ENCODE measurements at places on chromosomes 5 and 9. TPM values are rescaled to one million over a fixed set of nuclear protein-coding genes. Genes with fewer than 3 reads are reported as not detected.

SLC6A7 gene
- polyA plus RNA-seq: 0.06 TPM

DNA sequence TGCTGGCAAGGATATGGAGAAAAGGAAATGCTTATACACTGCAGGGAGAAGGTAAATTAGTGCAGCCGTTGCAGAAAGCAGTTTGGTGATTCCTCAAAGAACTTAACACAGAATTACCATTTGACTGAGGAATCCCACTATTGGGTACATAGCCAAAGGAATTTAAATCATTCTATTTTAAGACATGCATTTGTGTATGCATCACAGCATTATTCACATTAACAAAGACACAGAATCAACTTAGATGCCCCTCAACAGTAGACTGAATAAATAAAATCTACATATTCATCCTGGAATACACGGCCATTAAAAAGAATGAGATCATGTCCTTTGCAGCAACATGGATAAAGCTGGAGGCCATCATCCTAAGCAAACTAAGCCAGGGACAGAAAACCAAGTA, 510.1 kb upstream of the CDH9 start:
- no peak for DNase-seq

- no peak for DNase-seq
Observed at GRCh38 chr5:108560166-108560565, 178.3 kb upstream of the FBXL17 start.

- no peak for DNase-seq
Observed at GRCh38 chr5:179324760-179325295, 20.4 kb downstream of the ADAMTS2 start.

DNA sequence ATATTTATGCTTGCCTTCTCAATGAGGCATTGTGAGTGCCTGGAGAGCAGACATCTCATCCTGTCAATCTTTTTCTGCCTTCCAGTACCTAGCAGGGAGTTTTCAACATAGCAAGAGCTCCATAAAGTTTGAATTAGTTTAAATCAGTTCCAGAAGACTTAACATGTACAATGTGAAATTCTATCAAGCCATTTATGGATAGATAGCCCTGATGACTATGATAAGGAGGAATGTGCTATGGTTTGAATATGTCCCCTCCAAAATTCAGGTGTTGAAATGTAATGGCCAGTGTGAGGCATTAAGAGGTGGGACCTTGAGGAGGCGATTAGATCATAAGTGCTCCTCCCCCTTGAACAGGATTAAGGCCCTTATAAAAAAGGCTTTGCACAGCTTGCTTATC, 306.9 kb upstream of the SMARCA2 start:
- DNase-seq: no peak

DNA sequence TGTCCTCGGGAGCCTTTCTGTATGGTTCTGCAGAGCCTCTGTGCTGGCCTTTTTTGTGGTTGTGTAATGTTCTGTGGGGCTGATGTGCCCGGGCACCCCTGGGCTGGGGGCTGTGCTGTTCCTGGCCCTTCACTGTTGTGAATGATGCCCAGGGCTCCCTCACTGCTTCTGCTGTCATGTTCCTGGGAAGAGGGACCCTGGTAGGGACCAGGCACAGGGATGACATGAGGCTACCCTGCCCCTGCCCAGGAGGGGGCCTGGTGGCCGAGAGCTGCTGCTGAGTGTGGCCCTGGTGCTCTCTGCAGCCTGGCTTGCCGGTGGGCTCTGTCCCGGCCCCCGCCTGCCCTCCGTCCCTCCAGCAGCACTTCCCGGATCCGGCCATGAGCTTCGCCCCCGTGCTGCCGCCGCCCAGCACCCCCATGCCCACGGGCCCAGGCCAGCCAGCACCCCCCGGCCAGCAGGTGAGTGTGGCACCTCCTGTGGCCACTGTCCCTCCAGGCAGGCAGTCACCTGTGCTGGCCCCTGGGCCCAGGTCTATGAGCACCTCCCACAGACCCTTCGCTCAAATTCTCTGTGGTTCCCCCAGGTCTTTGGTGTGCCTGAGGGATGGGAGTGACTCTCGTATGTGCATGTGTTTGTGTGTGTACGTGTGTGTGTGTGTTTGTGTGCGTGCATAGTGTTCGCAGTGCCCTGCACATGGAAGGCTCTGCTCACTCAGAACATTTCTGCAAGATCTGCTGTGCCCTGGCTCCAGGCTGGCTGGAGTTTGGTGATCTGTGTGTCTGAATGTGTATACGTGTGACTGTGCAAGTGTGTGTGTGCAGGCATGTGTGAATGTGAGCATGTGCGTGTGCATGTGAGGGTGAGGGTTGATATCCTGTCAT, 72.3 kb downstream of the WNK2 start:
- no peak for DNase-seq

GRCh38 chr5:146827901-146828300, 50.7 kb downstream of the PPP2R2B start:
- no peak for DNase-seq

HMCN2 gene
- polyA plus RNA-seq: 0.83 TPM

DNA sequence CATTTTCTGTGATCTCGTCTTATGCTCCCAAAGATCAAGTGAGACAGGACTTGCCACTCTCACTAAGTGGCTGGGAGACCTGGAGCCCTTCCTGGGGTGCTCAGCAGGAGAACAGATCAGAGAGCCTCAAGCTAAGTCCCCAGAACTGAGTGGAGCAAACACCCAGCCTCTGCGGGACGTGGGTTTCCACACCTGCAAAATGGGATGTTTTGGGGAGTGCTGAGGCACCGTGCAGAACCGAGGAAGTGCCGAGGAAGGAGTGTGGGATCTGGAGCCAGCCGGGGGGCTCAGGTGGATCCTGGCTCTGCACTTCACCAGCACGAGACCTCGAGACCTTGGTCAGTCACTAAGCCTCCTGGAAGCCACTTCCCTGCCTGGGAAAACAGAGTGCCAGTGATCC, 166.0 kb downstream of the DAB2IP start:
- no peak for DNase-seq

LRRC19 gene
- 13.4 TPM for polyA plus RNA-seq

DNA sequence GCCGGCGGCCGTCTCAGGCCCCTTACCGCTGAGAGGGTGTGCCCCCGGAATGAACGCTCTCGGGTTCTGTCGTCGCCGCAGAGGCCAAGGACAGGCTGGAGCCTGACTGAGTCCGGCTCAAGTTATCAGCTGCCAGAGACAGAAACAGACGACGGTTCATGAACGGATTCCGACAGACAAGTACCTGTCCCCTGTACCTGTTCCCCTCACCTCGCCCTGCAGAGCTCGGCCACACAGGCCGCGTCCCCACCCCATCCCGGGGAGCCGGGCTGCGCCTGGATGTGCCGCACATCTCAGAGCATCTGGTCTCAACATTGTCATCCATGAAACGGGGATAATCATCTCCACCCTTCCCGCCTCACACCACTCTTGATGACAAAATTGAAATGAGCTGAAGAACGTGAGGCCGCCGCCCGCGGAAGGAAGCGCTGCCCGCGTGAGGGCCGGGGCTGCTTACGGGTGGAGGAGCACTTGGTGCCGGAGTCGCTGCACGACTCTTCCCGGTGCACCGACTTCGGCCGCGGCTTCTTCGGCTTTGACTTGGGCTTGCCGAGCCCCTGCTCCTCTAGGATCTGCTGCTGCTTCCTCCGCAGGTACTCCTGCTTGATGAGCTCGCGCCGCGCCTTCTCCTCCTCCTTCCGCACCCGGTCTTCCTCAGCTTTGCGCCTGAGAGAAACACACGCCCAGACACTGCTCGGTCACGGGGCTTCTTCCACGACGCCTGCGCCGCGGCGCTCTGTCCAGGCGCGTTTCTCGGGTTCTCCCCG, 89.2 kb downstream of the CAMSAP1 start:
- no peak for DNase-seq

WHRN gene
- 6.8 TPM for polyA plus RNA-seq

GRCh38 chr9:4799775-4800174, 7.0 kb downstream of the RCL1 start:
- no peak for DNase-seq

PCDHB13 gene
- 5.6 TPM for polyA plus RNA-seq

DNA sequence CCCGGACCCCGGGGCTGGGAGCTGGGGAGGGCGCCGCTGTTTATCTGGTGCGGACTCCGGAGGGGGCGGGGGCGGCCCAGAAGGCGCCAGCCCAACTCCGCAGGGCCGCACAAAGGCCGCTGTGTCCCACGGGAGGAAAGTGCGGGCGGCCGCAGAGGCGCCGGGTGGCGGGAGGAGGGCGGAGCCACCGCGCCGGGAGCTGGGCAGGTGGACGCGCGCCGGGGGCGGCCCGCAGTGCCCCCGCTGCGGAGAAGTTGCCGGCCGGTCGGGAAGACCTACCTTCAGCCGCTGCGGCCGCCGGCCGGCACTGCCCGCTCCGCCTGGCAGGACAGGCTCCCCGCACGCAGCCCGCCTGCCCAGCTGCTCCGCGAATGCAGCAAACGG, 43.6 kb downstream of the NACC2 start:
- no peak for DNase-seq

PPP1R26 gene
- polyA plus RNA-seq: 31.0 TPM

DEPDC1B gene
- polyA plus RNA-seq: 31.0 TPM

GRCh38 chr5:78925129-78925876, 59.8 kb downstream of the ARSB start:
- no peak for DNase-seq

SREK1IP1 gene
- polyA plus RNA-seq: 24.3 TPM

DNA sequence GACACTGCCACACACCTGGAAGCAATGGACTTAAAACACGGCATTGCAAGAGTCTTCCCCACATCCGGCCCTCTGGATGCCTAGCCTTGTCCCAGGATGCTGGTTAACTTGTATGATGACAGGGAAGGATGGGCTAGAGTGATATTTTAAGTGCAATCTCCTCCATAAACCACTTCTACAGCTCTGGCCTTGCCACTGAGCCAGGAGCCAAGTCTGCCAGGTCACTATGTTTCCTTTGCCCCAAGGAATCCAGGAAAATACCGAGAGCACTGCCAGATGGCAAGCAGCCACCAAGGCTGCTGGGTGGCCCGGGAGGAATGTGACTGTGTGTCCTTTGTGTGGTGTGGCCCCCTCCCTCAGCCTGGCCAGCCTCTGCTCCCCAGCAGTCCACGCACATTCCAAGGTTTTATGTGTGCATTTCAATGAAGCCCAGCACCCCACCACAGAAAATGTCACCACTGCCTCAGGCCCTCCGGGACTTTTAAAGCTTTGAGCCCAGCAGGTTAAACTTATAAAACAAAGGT, 106.0 kb downstream of the FRMD3 start:
- DNase-seq: no peak

DNA sequence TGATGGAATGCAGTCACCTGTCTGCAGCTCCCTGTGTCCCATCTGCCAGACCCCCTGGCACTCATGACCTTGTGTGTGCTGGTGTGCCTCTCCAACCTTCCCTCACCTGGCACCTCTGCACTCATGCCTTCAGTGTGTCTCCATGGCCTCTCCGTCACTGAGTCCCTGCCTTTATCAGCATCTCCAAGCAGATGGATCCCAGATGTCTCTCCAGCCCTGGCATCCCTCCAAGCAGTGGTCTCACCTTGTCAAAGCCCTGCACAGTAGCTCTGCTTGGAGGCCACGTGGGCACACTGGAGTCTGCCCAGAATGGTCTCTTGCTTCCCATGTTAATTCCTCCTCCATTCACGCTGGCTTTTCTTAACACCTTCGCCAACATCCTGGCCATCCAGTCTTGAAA, 84.8 kb downstream of the DAP start:
- no peak for DNase-seq

AMBP gene
- 1.7 TPM for polyA plus RNA-seq

DNA sequence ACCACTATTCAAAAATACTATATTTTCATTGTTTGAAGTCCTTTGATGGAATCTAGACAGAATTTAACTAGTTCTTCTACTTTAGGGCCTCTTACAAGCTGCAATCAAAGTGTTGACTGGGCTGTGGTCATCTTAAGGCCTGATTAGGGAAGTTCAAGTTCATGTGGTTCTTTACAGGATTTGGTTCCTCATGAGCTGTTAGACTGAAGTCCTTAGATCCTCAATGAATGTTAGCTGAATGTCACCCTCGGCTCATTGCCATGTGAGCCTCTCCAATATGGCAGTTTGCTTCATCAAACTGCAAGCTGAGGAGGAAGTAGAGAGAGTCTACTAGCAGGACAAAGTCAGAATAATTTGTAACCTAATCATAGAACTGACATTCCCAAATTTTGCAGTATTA, 135.1 kb downstream of the CSNK1G3 start:
- no peak for DNase-seq

- DNase-seq: no peak
Observed at GRCh38 chr5:146474065-146474464, 26.9 kb downstream of the TCERG1 start.

GRXCR2 gene
- polyA plus RNA-seq: not detected

ARL14EPL gene
- not detected for polyA plus RNA-seq

GRCh38 chr5:53820119-53820801, 259.8 kb downstream of the NDUFS4 start:
- DNase-seq: no peak

DNA sequence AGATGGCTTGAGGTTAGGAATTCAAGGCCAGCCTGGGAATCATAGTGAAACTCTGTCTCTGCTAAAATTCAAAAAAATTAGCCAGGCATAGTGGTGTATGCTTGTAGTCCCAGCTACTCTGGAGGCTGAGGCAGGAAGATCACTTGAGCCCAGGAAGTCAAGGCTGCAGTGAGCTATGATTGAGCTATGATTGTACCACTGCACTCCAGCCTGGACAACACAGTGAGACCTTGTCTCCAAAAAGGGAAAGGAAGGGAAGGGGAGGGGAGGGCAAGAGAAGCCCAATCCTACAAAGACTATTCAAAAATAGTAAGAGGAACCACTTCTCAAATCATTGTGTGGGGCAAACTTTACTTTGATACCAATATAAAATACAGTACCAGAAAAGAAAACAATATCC, 11.2 kb downstream of the SEMA4D start:
- DNase-seq: no peak

SLC25A2 gene
- polyA plus RNA-seq: not detected

DNA sequence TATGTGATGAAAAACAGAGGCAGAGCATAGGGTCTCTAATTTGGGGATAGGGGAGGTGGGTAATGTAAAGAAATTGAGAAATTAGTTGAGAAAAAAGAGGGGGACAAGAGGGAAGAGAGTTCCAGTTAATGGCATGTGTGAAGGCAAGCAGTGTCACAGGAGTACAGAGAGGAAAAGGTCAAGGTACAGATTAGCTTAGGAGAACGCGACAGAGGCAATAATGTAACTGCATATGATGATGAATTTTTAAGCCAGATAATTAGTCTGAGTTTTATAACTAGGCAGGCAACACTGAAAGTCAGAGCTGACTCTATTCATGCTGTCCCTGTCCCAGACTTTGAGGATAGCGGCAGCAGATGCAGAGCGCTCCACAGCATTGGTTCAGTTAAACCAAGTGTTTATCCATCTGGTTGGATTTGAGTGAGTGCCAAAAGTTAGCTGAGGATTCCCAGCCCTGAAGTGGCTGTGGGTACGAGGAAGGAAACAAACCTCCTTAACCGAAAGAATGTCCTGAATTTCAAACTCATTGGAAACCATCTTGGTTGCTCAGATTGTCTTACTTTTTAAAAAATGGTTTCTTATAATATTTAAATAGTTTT, 315.2 kb downstream of the ARHGAP26 start:
- DNase-seq: no peak

DNA sequence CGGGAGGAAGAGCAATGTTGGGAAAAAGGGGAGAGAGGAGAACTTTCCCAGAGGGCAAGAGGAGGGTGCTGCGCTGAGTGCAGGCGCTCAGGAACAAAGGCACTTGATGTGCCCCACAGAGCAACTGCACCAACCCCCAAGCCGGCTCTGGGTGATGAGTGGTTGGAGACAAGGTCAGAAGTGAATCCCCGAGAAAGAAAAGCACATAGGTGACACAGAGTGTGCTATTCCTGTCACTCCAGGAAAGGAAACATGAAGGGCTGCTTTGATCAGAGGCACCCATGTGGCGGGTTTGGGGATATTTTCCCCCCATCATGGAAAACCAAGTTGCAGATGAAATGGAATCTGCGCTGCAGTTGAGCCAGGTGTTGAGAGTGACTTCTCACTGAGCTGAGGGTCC, 20.7 kb upstream of the SLC25A48 start:
- DNase-seq: no peak

All from right renal cortex interstitium (tissue), 3 donors.